Activated naive CD8-positive, alpha-beta T cell treated with anti-CD3 and anti-CD28 coated beads, Interleukin-2, amount 10 ng/mL, durations not matched to agents 7 days and 5 days (primary cell): ENCODE measurements at places on chromosomes 1 and 21. TPM values are rescaled to one million over a fixed set of nuclear protein-coding genes. Genes with fewer than 3 reads are reported as not detected.

- DNase-seq = no peak
Measured at GRCh38 chr1:183215076-183215720, 29.1 kb downstream of the LAMC2 start.

GRCh38 chr1:16166117-16166516 lies 10.2 kb upstream of the EPHA2 start:
- DNase-seq = no peak

- DNase-seq = no peak
Measured at GRCh38 chr1:22104865-22105437, 37.9 kb downstream of the WNT4 start.

DNA sequence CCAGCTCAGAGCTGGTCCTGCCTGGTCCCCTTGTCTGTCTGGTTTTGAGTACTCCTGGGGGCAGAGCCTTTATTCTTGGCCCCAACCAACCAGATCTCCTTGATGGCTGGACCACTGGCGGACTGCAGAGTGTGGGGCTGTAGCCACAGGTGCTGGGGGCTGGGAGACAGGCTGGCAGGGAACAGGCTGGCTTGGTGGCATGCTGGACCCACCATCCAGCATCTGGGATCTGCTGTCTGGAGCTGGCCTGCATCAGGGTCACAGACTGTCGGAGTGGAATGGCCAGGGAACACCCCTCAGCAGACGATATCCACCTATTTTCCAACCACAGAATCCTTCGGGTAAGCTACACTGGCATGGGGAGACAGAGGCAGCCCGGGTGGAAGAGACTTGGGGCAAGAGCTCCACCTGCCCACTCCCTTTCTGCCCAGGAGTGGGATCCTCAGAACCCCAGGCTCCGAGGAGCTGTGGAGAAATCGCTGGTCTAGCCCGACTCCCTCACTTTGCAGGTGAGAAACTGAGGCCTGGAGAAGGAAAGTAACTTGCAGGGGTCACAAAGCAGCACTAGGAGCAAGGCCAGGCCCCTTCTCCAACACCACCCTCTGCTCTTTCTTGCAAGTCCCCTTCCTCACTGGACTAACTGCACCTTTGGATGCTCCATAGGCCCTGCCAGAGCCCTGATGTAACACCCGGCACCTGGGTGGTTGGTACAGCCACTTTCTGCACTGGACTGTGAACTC lies 40.6 kb downstream of the TNNT2 start:
- DNase-seq = no peak

- peak; percentile 56 for DNase-seq
Measured at GRCh38 chr1:78619803-78620579, at the start of gene IFI44L. IFI44L (plus strand) TSS chr1:78620448; CDS start chr1:78627916, 7,468 bp downstream.

DNA sequence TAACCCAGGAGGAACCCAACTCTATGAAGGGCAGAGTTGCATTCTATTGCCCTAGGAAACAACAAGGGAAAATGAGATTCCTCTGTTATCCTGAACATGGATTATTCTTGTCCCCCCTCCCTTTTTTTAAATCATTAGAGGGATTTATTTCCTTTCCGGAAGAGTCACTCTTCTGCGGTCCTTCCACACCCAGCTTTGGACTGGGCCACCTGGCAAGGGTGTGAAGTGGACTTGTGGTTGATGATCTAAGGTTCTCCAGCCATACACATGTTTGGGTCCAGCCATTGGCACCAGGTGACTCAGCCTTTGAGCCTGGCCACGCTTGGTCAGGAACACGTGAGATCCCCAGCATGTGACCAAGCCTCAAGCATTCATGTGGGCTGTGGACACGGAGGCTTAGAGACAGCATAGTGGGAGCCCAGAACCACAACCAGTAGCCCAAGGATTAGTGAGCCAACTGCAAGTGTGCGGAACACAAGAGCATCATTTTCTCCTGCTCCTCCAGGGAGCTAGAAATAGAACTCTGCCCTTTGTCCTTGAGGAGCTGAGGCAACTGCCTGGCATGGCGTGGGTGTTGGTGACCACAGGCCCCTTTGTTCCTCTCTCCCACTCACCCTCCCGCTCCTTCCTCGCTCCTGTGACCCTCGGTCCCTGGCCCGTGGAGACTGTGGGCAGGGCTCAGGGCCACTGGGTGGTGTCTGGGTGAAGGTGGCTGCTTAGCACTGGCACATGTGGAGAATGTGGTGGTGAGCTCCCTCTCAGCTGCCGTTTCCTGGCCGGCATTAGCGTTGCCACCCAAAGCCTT lies 50.1 kb downstream of the NENF start:
- no peak for DNase-seq

DNA sequence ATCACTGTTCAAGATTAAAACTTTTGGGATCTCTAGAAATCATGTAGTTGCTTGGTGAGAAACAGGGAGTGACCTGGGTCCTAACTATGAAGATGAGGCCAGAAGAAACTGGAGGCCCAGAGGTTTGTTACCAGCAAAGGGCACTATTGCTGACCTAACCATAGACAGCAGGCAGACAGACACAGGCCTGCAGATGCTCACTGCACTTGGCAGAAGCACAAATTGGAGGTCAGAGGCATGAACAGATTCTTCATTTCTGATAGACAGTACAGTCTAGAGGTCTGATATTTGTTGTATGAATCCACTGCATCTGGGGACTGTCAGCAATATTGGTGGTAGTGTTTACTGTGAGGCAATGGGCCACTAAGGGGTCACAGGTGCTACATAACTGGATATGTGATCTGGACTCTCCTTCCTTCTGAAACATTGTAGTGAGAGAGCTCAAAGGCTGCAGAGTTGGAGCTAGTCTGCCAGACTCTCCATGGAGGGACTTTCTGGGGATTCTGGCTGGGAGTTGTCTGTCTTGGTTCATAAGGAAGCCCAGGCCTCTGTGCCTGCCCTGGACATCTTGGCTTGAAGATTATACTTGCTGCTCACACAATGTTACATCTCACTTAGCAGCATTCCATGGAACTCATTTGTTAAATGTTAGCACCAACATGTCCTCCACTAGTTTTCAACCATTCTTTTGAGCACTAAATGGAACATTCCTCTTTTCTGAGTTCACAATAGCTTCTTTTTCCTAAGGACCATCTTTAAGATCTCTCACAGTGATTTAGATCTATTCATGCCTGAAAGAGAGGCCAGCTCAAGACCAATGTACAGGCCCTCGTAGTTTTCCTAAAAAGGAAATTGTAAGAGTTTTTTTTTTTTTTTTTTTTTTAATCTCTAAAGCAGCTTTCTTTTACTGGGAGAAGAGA lies 26.9 kb upstream of the CCN1 start:
- no peak for DNase-seq

DNA sequence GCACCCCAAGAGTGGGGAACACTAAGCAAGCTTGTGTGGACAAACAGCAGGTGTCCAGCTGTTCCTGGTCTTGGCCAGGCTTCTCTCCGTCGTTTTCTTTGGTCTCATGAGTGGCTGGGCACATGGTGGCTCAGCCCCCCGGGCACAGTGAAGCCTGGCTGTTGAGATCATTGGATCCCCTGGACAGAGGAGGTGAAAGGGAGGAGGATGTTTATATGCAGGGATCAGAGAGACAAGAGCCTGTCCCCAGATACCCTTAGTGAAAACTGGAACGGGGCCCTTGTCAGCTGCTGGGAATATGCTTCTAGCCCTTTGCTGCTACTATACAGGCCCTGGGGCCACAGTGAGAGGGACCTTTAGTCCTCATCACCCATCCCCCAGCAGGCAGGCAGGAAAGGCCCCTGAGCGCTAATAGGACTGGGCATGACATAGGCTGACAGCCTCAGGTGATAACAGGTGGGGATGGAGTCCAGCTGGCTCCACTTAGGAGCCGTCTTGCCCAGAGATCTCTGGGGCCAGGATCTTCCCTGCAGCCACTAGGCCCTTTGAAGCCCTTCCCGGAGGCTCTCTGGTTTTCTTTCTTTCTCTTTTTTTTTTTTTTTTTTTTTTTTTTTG lies 16.4 kb downstream of the EPHA8 start:
- no peak for DNase-seq

- DNase-seq = no peak
Measured at GRCh38 chr21:38297194-38297631, 40.4 kb downstream of the KCNJ15 start.

GRCh38 chr1:24694380-24694843 lies 50.8 kb upstream of the CLIC4 start:
- DNase-seq = no peak

DNA sequence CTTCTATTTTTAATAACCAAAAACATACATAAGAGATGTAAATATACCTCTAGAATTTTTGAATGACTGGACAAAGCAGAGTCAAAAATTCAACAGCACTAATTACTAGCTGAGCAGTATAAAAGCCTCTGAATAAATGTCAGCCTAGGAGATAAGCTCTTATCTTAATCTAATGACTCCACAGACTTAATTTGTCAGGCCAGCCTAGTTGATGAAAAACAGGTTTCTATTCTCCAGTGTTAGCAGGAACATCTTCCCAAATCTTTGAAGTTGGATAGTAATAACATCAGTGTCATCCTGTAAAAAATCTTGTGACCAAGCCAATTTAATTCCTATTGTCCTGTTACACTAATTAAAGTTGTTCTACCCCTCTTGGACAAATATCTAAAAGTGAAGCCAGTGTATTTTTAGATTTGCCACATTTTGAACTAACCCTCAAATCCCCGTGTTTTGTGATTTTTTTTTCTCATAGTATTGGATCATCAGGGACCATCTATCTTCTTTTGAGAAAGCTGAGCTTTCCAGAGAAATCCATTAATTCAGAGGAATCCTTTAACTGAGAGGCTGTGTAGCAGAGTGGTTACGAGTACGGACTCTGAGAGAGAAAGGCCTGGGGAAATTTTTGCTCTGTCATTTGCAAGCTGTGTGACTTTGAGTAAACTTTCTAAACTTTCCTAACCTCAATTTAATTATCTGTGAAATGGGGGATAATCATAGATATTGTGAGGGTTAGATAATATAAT lies 41.2 kb downstream of the LMO4 start:
- no peak for DNase-seq

DNA sequence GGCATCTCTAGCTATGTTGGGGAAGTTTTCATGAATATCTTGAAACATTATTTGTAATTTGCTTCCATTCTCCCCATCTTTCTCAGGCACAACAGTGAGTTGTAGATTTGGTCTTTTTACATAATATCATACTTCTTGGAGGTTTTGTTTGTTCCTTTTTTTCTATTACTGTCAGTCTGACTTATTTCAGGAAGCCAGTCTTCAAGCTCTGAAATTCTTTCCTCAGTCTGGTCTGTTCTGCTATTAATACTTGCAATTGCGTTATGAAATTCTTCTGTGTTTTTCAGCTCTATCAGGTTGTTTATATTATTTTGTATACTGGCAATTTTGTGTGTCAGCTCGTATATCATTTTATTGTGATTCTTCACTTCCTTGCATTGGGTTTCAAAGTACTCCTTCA lies 424.6 kb upstream of the PTBP2 start:
- no peak for DNase-seq

DNA sequence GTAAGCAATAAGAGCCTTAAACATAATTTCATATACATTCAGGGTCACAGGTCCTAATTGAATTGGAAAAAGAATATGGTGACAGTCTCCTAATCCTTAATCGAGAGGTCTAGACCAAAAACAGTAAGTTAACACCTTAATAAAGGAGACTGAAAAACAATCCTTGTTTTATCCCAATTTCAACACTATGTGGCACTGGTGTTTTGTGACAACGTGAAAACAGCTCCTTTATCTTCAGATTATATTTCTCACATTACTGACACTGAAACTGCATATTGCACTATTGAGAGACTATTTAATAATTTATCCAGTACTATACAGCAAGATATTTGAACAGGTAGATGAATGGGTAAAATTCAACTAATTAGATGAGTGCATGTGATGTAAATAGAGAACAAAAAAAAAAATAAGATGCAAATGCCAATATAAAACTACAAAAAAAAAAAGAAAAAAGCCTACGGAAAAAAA lies 34.1 kb downstream of the TP53BP2 start:
- DNase-seq = no peak

- DNase-seq = no peak
Measured at GRCh38 chr1:214404571-214405213, 123.7 kb downstream of the SMYD2 start.

DNA sequence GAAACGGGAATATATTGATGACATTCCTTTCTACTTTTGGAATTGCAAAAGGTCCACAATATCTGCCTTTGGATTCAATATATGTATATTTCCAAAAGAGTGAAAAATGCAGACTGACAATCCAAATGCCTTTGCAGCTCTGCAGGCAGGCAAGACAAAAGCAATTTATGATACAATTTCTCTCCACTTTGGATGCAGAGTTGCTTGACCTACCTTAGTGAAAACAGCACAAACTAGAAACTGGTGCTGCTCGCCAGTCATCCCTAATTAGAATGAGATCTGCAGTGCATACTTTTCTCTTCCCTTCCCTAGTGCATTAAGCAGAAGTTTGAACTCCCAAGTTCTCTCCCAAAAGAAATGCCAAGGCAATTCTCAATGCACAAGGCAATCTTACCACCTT lies 56.8 kb downstream of the KIAA0319L start:
- no peak for DNase-seq

DNA sequence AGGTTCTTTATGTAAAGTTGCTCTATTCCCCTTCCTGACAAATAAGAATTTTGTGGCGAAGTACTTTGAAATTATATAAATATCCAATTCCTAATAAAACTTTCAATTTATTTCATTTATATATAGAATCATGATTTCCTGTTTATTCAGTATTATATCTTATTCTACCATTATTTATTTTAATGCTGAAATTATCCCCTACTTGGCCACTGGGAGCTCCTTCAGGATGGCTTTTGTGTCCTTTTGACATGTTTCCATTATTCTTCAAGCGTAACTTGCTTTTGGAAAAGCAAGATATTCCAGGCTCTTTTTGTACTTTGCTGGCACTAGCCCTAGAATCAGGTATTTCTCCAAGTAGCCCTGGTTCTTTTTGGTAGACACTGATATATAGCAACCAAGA lies 67.2 kb upstream of the CACYBP start:
- no peak for DNase-seq

DNA sequence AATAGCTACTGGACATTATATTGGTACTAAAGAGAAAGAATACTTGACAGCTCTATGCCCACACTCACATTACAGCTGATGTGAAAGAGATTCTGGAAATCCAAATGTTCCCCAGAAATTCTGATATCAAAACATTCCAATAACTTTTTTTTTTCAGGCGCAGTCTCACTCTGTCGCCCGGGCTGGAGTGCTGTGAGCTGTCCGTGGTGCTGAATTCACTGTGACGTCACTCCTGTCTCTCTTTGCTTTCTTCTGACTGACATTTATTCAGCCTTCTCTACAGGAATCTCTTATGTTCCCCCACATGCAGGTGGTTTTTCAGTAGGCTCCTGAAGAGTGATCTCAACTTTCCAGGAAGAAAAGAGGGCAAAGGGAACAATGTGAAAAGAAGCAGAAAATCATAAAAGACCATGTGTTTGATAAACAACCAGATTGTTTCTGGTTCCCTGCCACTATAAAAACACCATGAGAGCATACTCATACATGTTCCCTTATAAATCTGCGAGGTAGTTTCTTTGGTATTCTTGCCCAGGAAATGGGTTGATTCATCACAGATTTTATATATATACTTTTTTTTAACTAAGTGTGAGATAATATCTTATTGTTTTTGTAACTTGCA lies 6.2 kb downstream of the S100A7A start:
- peak; percentile 74 for DNase-seq

GRCh38 chr1:14441302-14441741 lies 157.2 kb upstream of the KAZN start:
- no peak for DNase-seq

JMJD4 gene
- 20.4 TPM for total RNA-seq

RIMKLA gene
- total RNA-seq = 3.6 TPM

TDRD5 gene
- total RNA-seq = not detected

HAO2 gene
- total RNA-seq = not detected

NBPF19 gene
- total RNA-seq = 56.6 TPM

OR2T35 gene
- not detected for total RNA-seq

MTARC2 gene
- total RNA-seq = not detected

C1orf94 gene
- not detected for total RNA-seq
